ENCODE measurements at places on chromosomes 3 and 15.

DNA sequence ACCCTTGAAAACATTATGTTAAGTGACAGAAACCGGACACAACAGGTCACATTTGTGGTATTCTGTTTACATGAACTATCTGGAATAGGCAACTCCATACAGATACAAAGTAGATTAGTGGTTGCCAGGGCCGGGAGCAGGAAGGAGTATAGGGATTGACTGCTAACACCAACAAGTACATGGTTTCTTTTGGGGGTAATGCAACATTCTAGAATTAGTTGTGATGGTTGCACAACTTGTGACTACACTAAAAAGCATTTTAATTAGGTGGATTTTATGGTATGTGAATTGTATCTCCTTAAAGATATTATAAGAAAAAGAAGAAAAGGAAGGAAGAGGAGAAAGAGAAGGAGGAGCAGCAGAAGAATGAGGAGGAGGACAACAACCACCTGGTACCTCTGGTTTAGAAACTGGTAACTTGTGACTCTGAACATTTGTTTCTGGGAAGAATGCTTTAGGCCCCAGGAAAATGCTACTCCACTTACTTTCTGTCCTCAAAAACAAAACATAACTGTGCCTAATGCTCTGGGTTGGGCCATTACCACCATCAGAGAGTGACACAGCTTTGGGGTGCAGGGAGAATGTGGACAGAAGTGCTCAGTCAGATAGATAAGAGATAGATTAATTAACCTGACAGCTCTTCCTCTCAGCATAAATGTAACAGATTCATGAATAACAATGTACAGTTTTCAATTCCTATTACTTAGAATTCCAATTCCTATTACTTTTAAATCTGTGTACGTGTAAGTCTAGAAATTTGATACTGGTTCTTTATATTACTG, 20.3 kb downstream of the SETMAR start:
- no peak for DNase-seq

- no peak for DNase-seq
These were observed 233.9 kb upstream of the CADM2 start for GRCh38 chr3:84724877-84725276.

GRCh38 chr3:62911526-62911925, 36.3 kb upstream of the CADPS start:
- DNase-seq = no peak

DNA sequence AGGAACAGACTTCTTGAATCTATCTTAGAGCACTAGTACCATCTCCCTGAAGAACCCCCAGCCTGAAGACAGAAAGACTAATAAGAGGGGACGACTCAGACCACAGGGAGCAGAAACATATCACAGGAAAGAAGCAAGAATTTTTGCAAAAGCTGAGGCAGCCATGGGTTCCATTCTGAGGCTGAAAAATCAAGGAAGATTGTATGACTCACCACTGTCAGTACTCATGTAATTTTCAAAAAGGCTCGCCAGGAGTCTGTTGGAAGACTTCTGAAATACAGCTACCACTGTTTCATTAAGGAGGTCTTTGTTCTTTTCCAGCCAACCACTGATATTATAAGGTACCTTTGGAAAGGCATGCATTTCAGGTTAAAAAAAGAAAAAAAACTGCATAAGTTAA, 47.5 kb downstream of the MYH15 start:
- no peak for DNase-seq

DNA sequence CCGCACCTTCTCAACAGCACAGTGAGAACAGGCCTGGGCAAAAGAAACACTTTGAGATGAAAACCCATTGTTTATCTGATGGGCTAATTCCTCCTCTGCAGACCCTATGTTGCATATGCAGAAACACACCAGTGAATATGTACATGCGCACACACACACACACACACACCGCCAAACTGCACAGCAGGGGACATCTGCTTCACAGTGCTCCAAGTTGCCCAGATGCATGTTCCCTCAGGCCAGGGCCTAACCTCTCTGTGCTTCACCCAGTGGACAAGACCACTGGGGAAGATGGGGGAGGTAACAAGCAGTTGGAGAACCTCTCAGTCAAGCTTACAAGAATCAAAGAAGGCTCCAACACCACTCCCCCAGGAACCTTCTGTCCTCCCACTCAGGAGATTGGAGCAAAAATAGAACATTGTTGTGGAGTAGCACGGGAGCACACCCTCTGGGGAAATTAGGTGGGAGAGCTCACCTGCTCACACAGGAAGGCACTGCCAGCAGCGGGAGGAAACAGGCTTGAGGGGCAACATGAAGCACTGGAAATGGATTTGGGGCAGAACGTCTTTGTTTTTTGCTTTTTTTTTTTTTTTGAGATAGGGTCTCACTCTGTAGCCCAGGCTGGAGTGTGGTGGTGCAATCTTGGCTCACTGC, 13.0 kb downstream of the HCN4 start:
- DNase-seq = no peak

- no peak for DNase-seq
These were observed 80.1 kb downstream of the CCNL1 start for GRCh38 chr3:157079676-157080369.

DNA sequence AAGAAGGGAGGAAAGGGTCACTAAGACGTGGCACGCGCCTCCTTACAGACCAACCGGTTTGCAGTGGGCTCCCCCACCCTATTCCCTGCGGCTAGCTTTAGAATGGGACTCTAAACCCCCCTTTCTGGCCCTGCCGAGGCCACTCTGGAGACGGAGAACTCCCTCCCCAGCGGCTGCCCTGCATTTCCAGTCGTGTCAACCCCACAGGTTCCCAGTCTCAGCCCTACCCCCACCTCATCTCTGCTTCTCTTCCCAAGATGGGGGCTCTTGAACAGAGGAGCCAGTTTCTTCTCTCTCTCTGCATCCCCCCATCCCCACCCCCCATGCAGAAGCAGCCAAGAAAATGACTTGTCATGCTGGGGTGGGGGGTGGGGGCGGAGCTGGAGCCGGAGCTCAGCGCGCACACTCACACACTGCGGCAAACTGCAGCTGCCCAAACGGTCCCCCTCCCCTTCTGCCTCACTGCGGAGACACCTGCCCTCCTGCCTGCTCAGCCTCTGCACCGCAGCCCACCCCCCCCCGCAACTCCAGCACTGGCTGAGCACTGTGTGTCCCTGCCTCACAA, 871 bp downstream of the MAP1A start:
- DNase-seq = peak; percentile 67

DNA sequence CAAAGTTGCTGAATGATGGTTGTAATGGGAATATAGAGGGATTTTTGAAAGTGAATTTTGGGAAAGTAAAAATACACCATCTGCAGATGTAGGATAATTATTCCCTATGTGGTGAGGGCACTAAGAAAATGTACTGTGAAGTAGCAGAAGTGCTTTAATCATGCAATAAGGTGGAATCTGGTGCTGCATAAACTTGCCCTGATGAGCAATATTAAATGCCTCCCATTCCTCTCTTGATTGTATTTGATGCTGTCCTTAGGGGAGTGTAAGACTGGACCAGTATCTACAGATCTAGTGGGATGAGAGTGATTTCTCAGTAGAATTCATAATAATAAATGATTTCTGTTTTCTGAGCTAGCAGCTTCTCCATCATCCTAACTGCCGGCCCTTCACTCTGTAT, 47.7 kb upstream of the ATP2C1 start:
- DNase-seq = no peak

- DNase-seq = no peak
These were observed 161.2 kb downstream of the ATP10A start for GRCh38 chr15:25701721-25702465.

GRCh38 chr3:53604232-53604631, 109.8 kb downstream of the CACNA1D start:
- DNase-seq = no peak

- no peak for DNase-seq
These were observed 539.5 kb upstream of the AGTR1 start for GRCh38 chr3:148158210-148158609.

GRCh38 chr3:41710646-41711388, 251.1 kb downstream of the ULK4 start:
- DNase-seq = no peak

DNA sequence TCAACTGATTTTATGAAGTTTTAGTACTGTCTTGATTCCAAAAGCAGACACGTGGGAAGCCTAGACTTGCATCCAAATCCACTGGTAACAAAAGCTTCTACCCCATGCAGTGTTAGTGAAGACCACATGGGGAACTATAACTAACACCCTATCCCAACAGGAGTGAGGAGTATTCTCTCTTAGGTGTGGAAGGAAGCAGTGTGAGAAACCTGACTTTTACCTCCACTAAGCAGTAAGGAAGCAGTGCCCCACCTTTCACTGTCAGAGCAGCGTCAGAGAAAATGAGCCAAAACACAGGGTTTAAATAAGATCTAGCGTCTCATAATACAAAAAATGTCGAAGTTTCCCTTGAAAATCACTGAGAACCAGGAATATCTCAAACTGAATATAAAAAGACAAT, 60.5 kb downstream of the DLG1 start:
- DNase-seq = no peak
